ENCODE measurements at places on chromosomes 2 and 18. TPM values are rescaled to one million over a fixed set of nuclear protein-coding genes. Genes with fewer than 3 reads are reported as not detected.

Gene LONRF2
- 2.3 TPM for total RNA-seq

Gene SERPINB4
- total RNA-seq, result not detected

Gene TUBA4A
- 101 TPM for total RNA-seq

DNA sequence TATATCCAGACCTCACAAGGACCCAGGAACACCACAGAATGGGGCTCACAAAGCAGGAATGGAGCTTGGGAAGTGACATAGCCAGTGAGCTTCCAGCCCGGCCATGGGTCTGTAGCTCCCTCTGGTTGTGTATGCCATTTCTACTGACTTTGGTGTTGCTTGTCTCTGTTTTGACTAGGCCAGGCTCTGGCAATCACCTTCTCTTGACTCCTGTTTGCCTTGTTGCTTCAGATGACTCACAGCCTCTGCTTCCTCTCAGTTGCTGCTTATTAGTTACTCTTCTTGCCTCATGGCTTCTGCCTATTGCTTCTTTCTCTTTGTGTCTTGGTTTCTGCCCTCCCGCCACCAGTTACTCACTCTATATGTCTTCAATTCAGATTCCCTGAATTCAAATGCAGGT lies 15.8 kb upstream of the IER3IP1 start:
- peaks cover 16% of the 10 kb centered on the region for H3K27me3 ChIP-seq
- no peaks in the 10 kb centered on the region for H3K4me1 ChIP-seq

DNA sequence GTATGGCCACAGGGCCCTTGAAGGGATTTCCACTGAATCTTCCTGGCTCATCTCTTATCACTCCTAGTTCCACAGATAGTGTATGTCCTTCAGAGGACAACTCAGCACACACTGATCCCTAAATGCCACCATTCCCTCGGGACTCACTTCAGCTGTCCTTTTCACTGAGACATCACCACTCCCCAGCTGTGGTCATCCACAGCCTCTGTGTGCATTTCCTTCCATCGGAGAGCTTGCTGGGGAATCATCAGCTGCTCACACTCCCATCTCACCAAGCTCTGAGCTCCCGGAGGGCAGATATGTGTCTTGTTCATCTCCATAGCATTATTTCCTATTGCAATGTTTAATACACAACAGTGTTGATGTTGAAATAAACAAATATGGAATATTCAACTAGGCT lies 759.5 kb downstream of the RNF144A start:
- no peaks in the 10 kb centered on the region for H3K36me3 ChIP-seq
- H3K27ac ChIP-seq, result no peak overlapping the region
- no peak overlapping the region for H3K4me3 ChIP-seq

GRCh38 chr2:236916181-236916580 lies 169.5 kb upstream of the COPS8 start:
- H3K4me1 ChIP-seq, result no peaks in the 10 kb centered on the region
- DNase-seq, result peak; percentile 27
- no peaks in the 10 kb centered on the region for H3K27me3 ChIP-seq
- no peak overlapping the region for H3K27ac ChIP-seq
- H3K36me3 ChIP-seq, result no peaks in the 10 kb centered on the region
- H3K4me3 ChIP-seq, result no peak overlapping the region

DNA sequence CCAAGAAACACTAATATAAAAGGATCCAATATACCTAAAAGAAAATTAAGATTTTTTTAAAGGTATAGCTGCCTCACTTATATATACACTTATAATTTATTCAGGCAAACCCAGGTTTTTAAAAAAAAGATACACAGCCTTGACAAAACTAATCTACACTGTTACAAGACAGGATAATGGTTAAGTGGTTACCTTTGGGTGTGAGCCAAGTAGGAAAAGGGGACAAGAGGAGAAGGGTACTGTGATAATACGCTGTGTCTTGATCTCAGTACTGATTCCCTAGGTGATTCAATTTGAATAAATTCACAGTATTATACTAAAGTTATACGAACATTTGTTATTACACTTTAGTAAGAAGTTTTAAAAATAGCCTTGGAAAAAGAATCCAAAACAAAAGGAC lies 30.6 kb downstream of the KLHL41 start:
- no peak overlapping the region for H3K27ac ChIP-seq
- DNase-seq, result no peak
- H3K4me3 ChIP-seq, result no peak overlapping the region
- peaks cover 15% of the 10 kb centered on the region for H3K36me3 ChIP-seq
- no peaks in the 10 kb centered on the region for H3K27me3 ChIP-seq

DNA sequence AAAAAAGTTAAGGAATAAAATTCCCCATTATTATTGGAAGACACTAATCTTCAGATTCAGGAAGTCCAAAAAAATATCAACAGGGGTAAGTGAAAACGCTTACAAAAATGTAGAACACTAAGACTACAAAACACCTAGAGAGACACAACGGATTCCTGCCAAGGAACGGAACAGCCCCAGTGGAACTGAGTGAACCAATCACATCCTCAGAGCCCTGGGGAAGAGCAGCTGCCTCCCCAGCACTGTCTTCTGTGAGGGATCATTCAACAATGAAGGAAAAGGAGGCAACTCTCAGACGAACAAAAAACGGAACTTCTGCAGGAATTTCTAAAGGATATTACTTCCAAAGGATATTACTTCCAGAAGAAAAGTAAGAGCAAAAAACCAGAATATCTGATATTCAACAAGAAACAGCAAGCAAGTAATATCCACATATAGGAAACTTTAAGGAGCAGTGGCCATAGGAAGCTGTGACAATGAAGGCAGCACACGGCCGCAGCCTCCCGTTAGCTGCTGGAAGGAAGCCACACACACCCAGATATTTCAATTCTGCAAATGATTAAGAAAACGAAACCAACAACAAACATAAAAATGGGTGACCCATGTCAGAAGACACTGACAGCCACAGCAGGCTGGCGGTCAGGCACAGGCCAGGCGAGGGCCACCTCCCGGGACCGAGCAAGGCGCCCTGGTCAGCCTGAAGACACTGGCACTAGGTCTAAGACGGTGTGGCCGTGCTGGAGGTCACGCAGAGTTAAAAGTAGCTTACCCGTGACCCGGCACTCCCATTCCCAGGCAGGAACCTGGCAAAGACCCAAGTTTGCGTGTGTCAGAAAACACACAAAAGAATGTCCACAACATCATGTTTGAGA lies 81.8 kb downstream of the HDAC4 start:
- H3K27ac ChIP-seq, result peak overlapping the region; percentile 57
- no peak overlapping the region for H3K4me3 ChIP-seq
- H3K27me3 ChIP-seq, result no peaks in the 10 kb centered on the region
- DNase-seq, result peak; percentile 54

DNA sequence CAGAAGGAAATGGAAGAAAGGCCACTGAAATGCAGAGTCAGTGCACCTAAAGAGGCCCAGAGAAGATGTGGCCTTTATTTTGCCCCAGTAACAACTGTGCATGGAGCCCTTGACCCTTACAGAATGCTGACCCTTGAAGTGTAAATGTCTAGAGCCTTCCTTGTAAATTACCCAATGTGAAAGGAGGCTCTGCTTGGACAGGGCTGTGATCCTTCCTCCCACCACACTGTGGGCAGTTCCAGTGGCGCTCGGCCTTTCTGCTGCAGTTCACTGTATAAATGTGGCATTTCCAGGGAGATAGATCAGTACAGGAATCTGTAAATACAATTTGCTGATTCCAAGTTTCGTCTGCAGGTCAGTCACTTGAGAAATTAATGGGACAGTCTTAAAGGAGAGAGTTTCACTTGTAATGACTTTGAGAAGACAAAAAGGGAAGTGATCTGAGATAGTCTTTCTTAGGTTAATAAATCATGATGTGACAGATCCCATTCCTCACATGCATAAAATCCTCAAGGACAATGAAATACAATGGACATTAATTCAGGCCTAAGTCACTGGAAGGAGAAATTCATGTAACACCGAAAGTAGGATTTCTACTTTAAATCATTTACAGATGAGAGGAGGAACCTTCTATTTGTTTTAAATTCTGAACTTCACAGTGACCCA lies 133.8 kb upstream of the LMAN1 start:
- no peaks in the 10 kb centered on the region for H3K4me1 ChIP-seq
- no peaks in the 10 kb centered on the region for H3K36me3 ChIP-seq
- DNase-seq, result no peak
- H3K4me3 ChIP-seq, result no peak overlapping the region
- no peak overlapping the region for H3K27ac ChIP-seq

- H3K4me1 ChIP-seq, result no peaks in the 10 kb centered on the region
- no peaks in the 10 kb centered on the region for H3K27me3 ChIP-seq
- H3K27ac ChIP-seq, result no peak overlapping the region
- DNase-seq, result no peak
- no peaks in the 10 kb centered on the region for H3K36me3 ChIP-seq
Observed at GRCh38 chr2:226086190-226086589, 686.7 kb downstream of the NYAP2 start.

GRCh38 chr2:236862526-236862925 lies 223.2 kb upstream of the COPS8 start:
- H3K4me3 ChIP-seq, result no peak overlapping the region
- no peaks in the 10 kb centered on the region for H3K36me3 ChIP-seq
- DNase-seq, result no peak
- no peaks in the 10 kb centered on the region for H3K27me3 ChIP-seq

DNA sequence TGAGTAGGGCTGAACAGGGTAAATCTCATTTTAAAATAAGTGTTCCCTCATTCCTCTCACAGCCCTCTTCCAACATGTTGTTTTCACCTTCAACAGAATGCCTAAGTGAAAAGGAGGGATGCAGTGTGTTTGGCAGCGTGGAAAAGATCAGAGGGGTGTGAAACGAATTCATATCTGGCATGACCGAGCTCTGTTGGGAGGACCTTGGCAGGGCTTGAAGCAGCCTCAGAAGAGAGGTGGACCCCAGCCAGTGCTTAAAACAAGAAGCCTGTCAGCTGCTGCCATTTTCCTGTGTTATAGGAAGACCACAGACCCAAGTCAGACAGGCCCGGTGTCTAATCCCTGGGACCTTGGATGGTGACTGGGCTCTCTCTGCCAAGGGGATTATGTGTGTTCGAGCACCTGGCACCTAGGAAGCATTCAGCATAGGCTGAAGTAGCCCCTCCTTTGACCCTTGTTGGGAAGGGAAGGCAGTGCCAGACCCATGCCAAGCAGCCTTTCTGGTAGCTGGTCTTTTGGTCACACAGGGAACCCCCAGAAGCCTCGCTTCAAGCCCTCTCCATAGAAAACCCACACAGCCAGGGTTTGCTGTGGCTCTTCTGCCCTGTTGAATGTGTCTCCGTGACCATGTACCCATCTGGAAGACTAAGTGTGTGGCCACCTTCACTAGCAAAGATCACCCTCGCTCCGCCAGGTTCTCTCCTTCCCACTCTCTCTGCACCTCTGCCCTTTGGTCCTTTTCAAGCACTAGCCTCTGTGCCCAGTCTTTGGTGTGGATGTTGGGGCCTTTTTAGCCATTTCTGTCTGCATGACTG lies 87.5 kb upstream of the ST3GAL5 start:
- no peak overlapping the region for H3K4me3 ChIP-seq
- no peaks in the 10 kb centered on the region for H3K27me3 ChIP-seq
- no peak for DNase-seq

All from transverse colon (tissue), 4 donors.